ENCODE measurements at places on chromosomes 5 and 9.

- no peak for DNase-seq
Measured at GRCh38 chr9:72440992-72441847, 76.2 kb upstream of the ZFAND5 start.

DNA sequence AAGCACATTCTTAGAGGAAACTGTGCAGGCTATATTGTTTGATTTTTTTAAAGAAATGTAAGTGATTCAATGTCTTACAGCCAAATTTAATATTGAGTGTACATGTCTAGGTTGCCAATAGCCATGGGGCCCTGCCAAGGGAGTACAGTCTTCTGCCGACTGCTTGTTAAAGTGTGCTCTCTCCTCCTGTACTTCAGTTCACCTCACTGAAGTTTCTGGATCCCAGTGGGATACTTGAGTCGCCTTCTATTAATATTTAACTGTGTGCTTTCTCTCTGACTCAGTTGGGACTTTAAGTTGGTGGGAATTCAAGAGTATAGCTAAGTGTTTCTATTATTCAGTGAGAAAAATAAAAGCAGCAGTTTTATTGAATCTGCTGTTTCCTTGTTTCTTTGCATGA is 44.5 kb upstream of the C5orf47 start:
- no peak for DNase-seq

GRCh38 chr9:130857864-130858738 is 23.0 kb downstream of the ABL1 start:
- no peak for DNase-seq

DNA sequence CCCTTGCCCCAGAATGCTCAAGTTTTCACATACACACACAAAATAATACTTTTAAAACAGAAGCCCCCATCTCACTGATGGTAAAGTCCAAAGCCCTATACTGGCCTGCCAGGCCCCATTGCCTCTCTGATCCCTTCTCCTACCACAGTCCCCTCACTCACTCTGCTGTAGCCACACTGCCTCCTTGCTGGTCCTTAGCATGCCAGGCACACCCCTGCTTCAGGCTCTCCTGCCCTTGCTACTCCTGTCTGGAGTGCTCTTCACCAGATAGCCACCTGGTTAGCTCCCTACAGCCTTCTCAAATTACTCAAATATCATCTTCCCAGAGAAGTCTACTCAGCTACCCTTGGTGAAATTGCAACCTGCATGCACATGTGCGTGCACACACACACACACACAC is 177.5 kb downstream of the C5orf15 start:
- DNase-seq = no peak

- DNase-seq = no peak
Measured at GRCh38 chr5:5183933-5184332, 43.8 kb downstream of the ADAMTS16 start.

DNA sequence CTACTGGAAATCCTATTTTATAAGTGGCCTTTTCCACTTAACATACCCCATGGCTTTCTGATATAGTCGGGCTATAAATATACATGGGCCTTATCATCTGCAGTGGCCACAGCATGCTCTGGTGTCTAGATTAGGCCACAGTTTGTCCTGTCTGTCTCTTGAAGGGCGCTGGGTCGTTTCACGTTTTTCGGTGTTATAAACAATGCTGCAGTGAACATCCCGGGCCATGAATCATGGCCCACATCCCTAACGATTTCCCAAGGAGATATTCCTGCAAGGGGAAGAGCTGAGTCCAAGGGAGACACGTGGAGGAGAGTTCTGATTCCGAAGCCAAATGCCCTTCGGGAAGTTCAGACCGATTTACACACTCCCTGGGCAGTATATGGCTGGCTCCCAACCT is 8.4 kb downstream of the PLPP7 start:
- DNase-seq = no peak
